ENCODE measurements at places on chromosomes 11 and 22.
A peak's percentile ranks its signal among the peaks of the same experiment; 100 is the strongest.

DNA sequence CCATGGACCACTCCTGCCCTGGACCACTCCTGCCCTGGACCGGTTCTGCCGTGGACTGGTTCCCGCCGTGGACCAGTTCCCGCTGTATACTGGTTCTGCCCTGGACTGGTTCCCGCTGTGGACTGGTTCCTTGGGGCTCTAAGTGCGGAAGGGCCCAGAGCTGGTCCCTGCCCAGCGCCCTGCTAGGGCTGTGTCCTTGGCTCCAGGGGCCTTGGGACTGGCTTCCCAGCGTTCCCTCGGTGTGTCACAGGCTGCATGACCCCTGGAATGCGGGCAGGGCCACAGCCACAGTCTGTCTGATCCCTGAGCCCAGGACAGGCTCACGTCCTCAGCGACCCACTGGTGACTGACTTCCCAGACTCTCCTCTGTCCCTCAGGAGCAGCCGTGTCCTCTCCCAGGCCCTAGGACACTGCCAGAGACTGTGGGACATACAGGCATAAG, 412.2 kb downstream of the TBC1D22A start:
- DNase-seq, result no peak

- no peak for DNase-seq
Observed at GRCh38 chr11:68950270-68950669, 30.5 kb downstream of the MRGPRD start.

GRCh38 chr11:68150037-68150436, 28.8 kb upstream of the CHKA start:
- no peak for DNase-seq

- DNase-seq, result no peak
Observed at GRCh38 chr11:122004446-122004845, 111.6 kb downstream of the BLID start.

GRCh38 chr11:20351136-20351535, 12.4 kb upstream of the HTATIP2 start:
- no peak for DNase-seq

GRCh38 chr11:126357055-126357962, 1.8 kb downstream of the ST3GAL4 start:
- no peak for DNase-seq

- DNase-seq, result no peak
Observed at GRCh38 chr22:27747396-27748221, 53.9 kb downstream of the MN1 start.

DNA sequence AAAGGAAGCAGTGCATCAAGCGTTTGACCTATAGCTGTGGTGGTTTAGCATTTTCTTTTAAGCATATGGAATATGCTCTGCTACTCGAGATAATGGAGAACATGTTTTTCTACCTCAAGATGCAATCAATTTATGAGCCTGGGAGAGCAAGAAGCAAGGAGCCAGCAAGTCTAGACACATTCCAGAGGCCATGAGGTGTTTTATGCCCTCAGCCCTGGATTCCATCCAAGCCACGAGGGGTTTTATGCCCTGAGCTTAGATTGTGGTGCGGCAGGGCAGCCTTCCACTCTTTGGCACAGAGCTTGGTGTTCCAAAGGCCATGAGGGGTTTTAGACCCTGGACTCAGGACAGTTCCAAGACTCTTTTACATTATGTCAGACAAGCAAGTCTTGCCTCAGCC, 11.7 kb upstream of the DNAJB13 start:
- no peak for DNase-seq

DNA sequence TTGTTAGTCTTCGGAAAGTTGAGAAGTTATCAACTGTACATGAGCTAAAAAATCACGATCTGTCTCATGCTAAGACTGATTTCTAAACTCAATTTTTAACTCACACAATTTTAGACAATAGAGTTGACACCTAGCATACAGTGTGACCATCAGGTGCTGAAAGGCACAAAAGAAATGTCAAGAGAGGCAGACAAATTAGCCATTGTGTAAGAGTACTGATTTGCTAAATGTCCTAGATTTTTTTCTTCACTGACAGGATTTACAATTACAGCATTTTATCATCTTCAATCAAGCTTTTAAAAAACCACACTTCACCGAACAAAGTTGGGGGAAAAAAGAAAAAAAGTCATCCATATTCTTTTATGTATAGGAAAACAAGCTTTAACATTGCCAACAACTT, 7.0 kb downstream of the LGR4 start:
- DNase-seq, result no peak

GRCh38 chr22:45238076-45238956, 2.4 kb downstream of the KIAA0930 start:
- no peak for DNase-seq

DNA sequence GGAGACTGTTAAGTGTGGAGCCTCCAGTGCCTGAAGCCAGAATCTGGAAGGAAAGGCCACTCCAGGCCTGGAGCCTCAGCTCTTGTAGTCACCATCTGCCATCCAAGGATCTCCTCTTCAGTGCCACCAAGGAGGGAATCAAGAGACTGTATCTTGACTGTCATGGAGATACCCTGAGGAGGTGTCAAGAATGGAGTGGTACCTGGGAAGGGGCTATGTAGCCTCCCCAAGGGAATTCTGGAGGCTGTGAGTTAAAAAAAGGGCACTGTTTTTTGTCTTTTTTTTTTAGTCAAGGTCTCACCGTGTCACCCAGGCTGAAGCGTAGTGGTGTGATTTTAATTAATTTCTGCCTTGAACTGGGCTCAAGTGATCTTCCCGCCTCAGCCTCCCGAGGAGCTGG, 3.2 kb upstream of the C22orf15 start:
- no peak for DNase-seq

DNA sequence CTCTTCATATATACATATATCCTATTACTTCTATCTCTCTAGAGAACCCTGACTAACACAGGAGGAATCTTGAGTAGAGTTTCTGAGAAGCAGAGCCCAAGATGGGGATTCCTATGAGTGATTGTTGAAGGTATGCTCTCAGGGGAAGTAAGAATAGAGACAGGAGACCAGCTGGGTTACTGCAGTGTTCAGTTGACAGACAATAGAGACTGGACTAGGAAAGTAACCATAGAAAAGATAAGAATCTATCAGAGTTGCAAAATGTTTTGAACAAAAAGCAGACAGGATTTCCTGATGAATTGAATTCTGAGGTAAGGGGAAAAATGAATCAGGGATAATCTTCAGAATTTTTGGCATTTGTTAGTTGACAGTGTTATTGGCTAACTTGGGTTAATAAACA, 54.4 kb downstream of the SLC17A6 start:
- no peak for DNase-seq

- peak; percentile 21 for DNase-seq
Observed at GRCh38 chr11:57249384-57250319, 12.6 kb upstream of the APLNR start.

- peak; percentile 80 for DNase-seq
Observed at GRCh38 chr22:50498322-50498890, 9.1 kb downstream of the LMF2 start.

DNA sequence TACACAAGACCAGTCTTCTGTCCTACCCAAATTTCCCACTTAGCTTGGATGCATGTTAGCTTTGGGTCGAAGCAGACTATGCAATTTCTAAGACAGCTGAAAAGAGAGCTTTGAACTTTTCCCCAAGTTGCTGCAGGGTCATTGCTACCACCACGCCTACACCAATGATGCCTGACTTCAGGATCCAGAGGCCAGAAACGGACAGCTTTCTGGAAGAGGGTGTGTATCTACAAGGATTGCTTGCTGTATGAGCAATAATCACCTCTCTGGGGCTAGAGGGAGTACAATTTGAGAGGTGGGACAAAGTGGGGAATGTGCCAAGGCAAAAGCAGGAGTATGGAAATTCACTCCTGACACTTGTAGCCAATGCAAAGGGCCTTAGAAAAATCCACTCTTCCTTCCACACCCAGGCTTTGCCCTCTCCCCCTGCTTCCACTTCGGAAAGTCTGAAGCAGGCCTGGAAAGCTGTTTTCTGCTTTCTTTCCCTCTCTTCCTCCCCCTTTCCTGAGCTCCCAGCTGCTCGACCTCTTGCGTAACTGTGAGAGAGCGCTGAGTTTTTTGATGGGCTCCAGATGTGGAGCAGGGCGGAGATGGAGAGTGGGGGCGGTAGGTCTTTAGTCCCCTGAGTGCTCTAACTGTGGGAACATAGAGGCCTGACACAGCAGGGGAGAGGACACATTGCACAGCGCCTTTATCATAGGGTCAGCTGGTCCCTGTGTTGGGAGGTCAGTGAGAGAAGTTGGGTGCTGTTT, 2.1 kb upstream of the PHLDB1 start:
- DNase-seq, result no peak

DNA sequence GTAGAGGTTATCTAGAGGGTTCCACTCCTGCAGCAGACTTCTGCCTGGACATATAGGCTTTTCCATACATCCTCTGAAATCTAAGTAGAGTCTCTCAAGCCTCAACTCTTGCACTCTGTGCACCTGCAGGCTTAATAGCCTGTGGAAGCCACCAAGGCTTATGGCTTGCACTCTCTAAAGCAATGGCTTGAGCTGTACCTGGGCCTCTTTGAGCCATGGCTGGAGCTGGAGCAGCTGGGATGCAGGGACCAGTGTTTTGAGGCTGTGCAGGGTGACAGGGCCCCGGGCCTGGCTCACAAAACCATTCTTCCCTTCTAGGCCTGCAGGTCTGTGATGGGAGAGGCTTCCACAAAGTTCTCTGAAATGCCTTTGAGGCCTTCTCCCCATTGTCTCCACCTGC, 2.9 kb upstream of the NXPE4 start:
- DNase-seq, result no peak

- DNase-seq, result no peak
Observed at GRCh38 chr11:48103621-48104567, 112.7 kb upstream of the OR4B1 start.

DNA sequence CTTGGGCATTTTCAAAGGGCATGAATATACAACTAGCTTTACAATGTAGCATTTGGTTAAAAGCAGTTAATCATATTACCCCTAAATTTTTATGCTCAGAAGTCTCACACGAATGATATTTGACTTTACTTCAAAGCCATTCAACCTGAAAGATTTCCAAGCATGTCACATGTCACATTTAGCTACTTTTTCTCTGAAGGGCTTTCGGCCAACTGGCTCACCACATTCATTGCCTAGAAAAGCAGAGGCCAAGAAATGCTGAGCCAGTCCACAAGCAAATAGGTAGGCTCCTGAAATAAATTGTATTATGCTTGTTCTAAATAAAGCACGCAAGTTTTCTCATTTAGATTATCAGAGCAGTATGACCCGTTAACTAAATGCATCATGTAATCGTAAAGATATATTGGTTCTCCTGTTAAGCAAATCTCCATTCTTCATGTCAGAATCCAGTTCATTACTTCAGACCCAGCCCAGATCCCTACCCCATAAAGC, 30.6 kb downstream of the PAX6 start:
- no peak for DNase-seq

DNA sequence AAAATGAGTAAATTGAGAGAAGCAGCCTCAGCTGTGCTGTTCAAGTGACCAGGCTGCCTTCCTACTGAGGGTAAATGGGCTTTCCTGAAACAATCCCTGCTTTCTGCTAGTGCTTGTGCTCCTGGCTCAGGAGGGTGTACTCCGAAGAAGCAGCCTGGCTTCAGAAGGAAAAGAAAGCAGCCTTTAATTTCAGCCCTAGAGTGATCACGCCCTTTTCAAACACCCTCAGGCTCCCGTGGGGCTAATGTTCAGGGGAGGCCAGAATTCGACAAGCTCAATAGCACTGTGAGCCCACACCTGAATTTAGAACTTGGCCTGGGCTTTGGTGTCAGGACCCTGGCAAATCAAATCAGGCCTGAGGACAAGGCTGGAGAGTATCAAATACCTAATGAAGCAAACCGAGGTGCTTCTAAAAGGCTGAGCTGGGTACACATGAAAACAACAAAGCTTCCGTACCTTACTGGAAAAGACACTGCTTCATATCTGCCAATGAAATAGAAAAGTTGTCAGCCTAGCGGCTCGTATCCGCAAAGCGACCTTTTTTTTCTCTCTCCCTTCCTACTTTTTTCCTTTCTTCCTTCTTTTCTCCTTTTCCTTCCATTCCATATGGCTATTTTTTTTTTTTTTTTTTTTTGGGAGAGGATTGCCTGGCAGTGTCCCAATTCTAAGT, 387.8 kb downstream of the SOX6 start:
- no peak for DNase-seq

DNA sequence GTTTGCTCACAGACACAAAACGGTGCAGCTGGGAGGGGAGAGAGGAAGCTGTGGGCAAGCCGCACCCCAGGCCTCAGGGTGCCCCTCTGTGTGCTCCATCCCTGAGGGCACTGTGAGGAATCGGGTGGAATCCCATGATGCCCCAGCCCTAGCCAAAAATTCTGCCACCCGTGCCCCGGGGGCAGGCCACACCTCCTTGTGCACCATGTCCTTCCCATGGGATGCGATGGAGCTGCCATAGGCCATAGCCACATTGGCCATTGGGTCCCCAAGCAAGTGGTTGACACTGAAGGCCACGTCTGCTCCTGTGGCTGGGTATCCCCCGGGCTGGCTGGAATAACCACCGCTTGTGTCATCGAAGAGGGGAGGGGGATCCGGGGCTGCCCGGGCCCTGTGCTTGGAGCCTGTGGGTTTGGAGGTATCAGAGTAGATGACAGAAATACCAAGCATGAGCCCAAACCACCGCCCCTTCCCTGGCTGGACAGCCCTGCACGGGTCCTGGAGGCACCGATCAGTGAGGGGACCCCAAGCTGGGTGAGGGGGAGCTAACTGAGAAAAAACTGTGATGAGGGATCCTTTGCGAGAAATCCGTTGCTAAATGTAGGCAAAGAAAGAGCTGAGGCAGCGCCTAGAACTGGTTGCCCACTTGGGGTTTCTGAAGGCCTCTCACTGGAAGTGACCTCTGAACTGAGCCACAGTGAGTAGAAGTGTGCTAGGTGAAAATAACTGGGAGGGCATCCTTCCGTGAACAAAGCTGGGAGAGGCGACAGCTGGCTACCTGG, 863 bp downstream of the YIF1A start:
- no peak for DNase-seq

DNA sequence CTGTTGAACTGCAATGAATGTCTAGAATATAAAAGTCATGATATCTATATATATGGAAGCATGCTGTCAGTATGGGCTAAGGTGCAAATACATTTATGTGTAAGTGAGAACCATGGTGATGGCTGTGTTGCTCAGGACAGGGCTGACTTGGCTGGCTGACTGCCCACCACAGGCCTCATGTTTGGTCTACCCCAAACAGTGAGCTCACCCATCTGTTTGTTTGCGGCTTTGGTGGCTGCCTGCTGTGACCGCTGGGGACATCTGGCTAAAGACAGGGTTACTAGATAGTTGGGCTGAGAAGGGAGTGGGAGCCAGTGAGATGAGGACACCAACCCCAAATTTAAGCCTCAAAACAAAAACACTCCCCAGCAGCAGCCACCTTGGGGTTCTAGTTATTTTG, 6.3 kb downstream of the CD44 start:
- peak; percentile 61 for DNase-seq

GRCh38 chr11:91296629-91297028, 928.0 kb upstream of the FAT3 start:
- DNase-seq, result no peak

GRCh38 chr11:91700854-91701253, 523.8 kb upstream of the FAT3 start:
- DNase-seq, result no peak

DNA sequence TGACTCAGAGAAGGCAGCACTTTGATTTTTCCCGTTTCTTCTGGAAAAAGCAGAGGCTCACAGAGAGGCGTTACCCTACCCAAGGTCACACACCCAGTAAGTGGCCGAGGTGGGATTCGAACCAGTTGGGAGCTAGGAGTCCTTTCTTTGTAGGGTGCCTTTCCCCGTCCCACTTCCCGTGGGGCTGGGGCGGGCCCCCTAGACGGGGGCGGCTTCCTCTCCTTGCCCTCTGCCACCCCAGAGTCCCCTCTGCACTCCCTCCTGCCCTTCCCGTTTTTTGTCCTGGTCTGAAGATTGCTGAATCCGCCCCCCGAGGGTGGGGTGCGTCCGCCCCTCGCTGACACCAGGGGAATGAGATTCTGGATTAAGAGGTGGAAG, 747 bp downstream of the TPCN2 start:
- no peak for DNase-seq

- no peak for DNase-seq
Observed at GRCh38 chr11:16291729-16292128, 64.6 kb downstream of the SOX6 start.
